ENCODE measurements at places on chromosomes 13 and 19.

- peak; percentile 48 for DNase-seq
Observed at GRCh38 chr13:34678154-34678553, 263.9 kb upstream of the NBEA start.

DNA sequence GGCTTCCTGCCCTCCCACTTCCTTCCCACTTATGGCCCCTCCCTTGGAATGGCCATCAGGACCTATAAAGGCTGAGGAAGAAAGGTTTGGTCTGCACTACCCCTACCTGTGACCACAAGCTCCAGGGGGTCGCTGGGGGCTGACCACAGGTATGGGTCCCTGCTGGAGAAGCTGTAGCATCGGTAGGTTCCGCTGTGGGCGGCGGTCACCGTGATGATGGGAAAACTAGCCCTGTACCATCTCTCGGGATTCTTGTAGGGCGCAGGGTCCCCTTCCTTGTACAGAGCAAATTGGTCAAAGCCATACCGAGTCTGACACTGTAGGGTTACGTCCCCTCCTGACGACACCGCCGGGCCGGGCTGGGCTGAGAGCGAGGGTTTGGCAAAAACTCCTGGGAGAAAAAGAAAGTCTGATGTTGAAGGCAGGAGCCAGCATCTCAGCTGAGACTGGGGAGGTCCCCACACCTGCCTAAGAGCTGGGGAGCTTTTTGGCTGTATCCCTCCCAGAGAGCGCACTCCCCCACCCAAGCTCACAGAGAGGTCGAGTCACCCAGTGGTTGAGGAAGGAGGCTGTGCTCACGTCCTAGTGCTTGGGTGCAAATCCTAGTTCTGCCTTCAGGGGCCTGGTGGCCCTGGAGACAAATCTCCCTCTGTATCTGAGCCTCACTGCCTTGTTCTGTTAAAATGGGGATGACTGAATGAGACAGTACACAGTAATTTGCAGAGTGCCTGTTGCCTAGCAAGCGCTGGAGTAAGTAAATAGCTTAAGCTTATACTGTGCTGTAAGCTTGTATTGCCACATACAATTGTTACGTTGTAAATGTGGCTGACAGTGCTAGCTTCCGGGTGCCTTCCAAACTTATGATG, 10.4 kb downstream of the GP6 start:
- DNase-seq: no peak

DNA sequence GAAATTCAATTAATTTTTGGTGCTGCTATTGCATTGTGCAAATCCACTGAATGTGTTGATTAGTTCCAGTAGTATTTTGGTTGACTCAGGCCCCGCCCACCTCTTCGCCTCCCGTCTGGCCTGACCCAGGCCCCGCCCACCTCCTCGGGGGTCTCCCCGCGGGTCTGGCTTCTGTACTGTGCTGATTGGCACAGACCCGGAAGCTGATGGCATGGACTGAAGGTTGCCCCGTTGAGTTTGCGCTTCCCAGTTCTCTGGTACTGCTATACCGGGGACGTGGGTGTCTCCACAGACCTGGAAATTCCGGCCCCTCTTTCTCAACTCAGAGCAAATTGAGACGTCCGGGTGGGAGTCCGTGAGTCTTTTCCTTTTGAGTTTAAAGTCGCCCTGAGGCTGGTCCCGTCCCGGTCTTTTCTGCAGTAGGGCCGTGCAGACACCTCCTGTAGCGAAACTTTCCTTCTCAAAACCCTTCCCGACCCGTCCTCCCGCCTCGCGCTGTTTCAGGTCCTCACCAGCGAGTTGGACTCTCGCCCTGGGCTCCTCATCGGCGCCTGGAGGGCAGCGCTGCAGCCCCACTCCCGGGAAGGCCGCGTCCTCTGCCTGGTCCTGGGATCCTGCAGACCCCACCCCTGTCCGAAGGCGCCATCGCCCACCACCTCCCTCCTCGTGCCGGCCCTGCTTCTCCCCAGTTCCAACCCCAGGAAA, 14.8 kb downstream of the ZNF701 start:
- no peak for DNase-seq

DNA sequence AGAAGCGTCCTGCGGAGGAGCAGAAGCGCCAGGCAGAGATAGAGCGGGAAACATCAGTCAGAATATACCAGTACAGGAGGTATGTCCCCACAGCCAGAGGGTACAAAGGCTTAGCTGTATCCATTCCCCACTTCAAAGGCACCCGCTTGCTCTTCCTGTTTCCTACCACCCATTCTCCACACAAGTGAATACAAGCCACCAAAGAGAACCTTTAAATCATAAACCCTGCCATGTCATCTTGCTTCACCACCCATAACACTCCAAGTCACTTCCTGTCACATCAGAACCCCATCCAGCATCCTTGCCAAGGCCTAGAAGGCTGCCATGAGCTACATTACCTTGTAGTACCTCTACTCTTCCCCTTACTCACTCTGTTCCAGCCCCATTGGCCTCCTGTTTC, 205.8 kb downstream of the LMO7 start:
- DNase-seq: no peak

GRCh38 chr19:41442473-41443355, at the start of gene ERICH4:
Gene ERICH4 (plus strand): TSS chr19:41443156. CDS start chr19:41443170, 14 bp downstream.
- DNase-seq: no peak

DNA sequence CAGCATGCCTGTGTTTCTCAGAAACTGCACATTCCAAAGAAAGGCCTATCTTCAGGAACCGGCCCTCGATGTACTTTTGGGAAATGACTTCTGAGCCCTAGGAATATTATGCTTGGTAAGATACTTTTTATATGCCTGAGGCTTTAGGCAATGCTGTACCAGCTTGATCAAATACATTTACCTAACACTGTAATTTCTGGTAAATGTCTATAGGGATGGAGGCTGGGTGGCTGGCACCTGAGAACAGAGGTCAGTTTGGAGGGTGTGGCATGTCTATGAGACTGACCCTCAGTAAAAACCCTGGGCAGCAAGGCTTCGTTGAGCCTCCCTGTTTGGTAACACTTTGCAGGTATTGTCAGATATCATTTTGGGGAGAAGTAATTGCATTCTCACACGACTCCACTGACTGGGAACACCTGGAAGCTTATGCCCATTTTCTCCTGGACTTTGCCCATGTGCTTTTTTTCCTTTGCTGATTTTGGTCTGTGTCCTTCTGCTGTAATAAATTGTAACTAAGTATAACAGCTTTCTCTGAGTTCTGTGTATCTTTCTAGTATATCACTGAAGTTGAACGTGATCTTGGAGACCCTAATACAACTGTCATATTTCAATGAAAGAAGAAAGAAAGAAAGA, 1339.1 kb downstream of the OLFM4 start:
- no peak for DNase-seq

DNA sequence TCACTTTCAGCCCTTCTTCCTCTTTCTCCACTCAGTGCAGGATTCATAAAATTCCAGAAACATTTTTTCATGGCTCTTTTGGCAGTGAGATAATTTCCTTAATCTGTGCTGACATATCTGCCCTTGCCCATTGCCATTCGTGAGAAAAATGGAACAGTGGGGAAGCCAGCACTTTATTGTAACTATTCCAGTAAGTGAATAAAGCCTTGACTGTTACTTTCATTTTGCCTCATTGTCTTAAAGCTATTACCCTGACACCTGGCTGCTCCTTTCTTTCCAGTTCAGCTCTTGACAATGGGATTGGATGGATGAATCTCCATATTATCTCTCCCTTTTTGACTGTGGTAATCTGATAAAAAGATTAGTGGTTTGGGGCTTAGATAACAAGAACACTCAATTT, 1068.1 kb upstream of the PCDH20 start:
- DNase-seq: no peak

DNA sequence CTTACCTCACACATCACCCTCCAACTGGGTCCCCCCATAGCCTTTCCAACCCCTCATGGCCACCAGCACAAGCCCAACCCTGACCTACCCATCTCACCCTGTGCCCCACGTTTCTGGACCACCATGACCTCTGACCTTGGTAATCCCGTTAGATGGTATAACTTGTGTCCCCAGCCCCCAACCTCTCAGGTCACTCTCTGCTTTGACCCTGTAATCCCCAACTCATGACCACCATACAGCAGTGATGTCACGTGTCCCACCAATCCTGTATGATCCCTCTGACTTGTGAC, 8.5 kb downstream of the KLC3 start:
- DNase-seq: no peak
